ENCODE measurements at places on chromosomes 2 and 18.

- DNase-seq: peak; percentile 57
Observed at GRCh38 chr2:54052825-54053718, 62.3 kb upstream of the ACYP2 start.

DNA sequence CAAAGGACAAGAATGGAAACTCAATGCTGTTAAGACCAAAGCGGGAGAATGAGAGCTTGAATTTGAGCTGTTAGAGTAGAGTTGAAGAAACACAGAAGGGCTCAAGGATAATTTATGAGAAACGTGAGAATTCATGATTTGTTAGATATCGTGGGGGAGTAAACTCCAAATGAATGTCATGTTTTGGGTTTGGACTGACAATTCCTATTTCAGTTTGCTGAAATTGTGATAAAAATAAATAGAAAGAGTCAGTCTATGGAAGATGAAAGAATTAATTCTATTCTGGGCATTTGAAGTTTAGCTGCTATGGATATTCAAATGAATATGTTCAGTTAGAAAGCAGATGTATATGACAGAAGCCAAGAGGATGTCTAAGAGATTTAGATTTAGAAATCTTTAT lies 723.4 kb upstream of the PIK3C3 start:
- no peak for DNase-seq

DNA sequence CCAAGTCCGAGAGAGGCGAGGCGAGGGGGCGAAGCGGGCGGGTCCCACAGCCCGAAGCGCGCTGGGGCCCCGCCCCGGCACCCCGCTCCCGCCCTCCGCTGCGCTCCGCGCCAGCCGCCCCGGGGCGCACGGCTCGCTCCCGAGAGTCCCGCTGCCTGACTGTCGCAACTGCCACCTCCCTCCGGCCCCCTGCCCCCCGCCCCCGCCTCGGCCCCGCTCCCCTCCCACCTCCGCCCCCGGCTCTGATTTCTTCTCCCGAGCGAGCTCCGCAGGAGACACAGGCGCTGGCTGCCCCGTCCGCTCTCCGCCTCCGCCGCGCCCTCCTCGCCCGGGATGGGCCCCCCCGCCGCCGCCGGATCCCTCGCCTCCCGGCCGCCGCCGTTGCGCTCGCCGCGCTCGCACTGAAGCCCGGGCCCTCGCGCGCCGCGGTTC lies at the start of gene WNT6:
WNT6 (plus strand) TSS at position 250 of the 432 bp plus-strand sequence. CDS start 233 bp downstream, outside the sequence.
- DNase-seq: peak; percentile 82

GRCh38 chr2:97747716-97748115 lies 34.3 kb downstream of the ZAP70 start:
- DNase-seq: no peak

GRCh38 chr2:145041706-145042105 lies 521.8 kb upstream of the ZEB2 start:
- no peak for DNase-seq

GRCh38 chr2:186302263-186302662 lies 183.8 kb upstream of the ZC3H15 start:
- no peak for DNase-seq
